Stimulated activated CD4-positive, alpha-beta T cell treated with anti-CD3 and anti-CD28 coated beads, TNF-alpha, amount 100 ng/mL, for 4 hours (primary cell): ENCODE measurements at places on chromosomes 2 and 18.

GRCh38 chr18:22517356-22517755, 99.6 kb upstream of the CTAGE1 start:
- DNase-seq: no peak

DNA sequence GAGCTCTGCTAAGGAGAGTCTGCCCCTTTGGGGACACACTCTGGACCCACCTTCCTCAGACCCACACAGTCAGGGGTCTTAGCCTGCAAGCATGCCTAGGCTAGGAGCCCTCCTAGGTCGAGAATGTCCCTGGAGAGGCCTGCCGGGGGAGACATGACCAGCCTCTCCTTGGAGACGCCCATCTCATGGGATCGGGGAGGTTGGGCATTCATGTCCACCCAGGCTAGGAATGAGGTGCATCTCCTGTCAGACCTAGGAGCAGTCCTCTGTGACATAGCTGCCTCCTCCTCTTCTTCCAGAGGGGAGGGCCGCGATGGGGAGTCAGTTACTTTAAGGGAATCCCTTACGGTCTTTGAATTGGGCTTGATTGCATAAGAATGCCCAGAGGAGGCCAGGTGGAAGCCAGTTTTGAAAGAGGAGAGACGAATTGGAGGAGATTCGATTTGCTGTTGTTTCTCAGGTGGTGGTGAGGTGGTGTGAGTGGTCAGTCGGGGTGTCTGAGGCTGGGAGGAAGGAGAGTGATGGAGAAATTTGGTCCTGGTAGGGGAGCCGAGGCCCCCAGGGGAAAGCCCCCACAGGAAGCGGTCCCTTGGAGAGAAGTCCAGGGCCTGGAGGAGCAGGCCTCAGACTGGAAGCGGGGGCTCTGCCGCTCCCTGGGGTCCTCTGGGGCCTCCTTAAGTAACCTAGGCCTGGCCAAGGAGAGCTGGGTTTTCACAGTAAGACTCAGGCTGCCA, 241.3 kb downstream of the DYSF start:
- DNase-seq: no peak

DNA sequence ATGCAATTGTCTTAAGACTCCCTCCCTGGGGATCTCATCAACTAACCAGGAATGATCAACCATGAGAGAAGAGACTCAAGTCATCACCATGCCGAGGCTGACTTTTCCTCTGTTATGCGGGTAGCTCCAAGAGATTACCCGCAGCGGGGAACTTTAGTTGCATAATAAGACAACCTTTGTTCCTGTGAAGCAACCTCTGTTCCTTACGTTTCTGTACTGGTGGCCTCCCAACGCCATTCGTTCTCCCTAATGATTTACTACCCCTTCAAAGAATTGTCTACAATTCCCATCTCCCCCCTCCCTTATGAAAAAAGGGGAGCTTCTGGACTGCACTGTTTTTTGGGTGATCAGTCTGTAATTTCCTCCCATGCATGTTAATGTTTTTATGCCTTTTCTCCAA, 66.1 kb upstream of the LRPPRC start:
- DNase-seq: no peak

GRCh38 chr2:95526360-95527341, 42.1 kb upstream of the TRIM43B start:
- DNase-seq: peak; percentile 54

- no peak for DNase-seq
Observed at GRCh38 chr18:10979411-10979810, 170.0 kb downstream of the PIEZO2 start.

DNA sequence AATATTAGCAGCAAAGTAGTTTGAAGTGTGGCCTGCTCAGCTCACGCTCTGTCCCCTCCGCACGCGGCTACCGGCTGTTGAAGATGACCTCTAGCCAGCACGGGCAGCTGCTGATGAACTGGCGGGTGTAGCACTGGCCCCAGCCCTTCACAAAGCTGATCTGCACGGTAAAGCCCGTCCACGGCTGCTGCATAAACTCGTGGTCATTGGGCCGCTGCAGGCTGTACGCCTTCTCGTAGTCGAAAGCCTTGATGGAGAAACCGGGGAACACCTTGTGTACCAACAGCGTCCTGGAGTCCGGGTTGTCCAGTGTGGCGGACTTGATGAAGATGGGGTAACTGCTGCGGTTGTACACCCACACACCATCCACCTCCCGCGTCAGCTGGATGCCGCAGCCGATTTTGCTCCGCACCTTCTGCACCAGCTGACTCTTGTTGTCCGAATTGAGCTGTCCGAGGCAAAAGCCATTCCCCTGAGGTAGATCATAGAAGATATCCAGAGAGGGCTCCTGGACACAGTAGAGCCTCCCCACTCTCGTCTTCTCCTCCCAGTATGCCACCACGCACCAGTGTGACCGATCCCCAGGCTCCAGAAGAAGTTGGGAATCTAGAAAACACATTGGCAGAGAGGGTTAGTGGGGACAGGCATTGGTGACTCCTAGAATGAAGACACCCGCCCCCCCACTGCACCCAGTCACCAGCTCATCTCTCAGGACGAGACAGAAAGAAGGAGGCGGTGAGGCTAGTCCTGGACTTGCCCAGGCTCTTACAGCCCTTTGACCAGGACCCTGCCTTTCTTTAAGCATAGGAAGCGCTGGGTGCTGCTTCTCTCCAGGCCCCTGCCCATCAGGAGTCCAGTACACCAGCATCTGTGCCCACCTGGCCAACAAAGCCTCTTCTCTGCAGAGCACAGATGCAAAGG, 29.2 kb downstream of the SMAD7 start:
- DNase-seq: no peak

DNA sequence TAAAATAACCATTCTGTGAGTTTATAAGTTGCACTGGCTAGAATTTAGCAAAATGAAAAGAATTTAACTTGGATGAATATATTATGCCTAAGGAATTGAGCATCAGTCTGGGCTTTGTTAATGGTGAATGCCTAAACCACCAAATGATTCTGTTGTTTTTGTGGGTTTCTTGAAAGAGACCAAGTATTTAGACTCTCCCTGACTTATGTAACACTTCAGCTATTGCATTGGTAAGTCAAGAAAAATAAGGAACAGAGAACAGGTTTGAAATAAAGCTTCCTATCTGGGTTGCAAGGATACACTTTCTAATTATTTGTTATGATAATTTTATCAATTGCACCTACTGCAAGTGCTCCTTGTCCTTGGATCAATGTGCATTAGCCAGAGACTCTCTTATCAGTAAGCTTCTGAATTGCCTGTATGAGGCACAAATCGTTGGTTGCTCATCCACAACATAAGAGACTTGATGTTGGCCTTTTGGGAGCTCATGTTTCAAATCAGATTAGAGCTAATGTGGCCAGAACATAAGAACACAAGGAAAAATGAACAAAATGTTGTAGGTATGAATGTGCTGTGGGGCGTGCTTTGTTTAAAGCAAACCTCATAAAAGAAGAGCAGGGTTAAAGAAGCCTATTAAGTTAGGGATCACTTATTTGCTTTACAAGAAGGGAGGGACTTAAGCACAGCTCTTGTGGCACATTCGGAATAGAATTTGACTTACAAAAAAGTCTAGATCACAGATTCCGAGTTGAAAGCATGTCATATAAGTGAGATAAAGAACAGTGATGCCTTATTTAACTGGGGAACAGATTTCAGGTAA, 37.2 kb downstream of the PRKCE start:
- no peak for DNase-seq

DNA sequence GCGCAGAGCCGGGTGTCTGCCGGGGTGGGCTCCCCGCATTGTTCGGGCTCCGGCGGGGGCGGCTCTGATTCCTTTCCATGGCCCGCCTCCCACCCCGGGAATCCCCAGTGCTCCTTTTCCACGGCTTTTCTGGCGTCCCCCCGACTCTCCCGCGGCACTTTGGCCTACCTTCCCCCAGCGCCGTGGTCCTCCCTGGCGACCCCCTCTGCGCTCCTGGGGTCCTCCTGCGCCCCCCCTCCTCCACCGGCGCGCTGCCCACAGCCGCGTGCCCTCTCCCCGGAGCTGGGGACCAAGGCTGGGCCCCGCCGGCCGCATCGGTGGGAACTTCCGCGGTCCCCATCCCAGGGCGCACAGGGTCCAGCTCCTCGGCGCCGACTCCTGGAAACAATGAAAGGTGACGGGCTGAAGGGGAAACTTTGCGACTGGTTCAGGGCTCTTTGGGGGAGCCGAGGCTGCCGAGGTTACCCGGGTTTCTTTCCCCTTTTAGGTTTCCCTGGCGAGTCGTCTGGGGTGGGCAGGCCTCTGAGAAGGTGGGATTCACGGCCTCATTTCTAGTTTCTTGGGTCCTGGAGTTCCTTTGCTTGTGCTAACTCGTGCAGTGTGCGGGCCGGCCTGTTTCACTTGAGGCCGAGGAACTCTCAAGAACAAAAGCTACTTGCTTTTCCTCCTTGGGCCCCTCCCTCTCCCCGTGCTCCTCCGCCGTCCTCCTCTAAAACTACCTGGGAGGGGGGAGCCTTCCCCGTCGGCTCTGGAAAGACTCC, 2.2 kb downstream of the TGIF1 start:
- peak; percentile 12 for DNase-seq

DNA sequence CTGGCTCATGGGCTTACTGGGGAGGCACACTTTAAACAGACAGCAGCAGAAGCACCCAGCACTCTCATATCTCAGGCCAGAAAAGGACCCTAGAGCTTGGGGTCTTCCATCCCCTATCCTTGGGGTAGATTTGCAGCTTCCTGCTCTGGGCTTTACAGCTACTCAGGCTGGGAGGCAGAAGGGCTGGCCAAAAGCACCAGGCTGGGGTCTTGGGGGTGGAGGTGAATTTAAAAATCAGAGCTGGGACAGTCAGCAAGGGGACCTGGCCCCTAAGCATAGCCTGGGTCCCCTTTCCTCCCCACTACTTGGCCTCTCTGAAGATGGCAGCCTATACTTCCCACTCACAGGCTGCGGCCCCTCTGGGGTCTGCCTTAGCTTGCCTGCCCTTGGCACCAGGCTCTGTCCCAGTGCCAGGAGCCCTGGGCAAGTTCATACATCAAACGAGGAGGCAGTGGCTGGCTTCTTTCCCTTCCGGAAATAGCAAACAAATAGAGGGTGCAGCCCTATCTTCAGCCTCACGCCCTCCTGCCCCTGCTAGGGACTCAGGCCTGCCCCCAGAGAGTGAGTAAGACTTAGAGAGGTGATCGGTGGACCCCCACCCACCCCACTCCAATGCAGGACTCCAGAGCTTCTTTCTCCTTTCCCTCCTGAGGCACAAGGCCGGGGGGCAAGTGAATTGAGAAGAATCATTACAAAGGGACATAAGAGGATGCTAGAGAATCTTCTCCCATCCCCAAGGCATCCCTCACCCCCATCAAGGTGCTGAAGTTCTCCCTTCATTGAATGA, 26.0 kb upstream of the TNS1 start:
- DNase-seq: no peak

DNA sequence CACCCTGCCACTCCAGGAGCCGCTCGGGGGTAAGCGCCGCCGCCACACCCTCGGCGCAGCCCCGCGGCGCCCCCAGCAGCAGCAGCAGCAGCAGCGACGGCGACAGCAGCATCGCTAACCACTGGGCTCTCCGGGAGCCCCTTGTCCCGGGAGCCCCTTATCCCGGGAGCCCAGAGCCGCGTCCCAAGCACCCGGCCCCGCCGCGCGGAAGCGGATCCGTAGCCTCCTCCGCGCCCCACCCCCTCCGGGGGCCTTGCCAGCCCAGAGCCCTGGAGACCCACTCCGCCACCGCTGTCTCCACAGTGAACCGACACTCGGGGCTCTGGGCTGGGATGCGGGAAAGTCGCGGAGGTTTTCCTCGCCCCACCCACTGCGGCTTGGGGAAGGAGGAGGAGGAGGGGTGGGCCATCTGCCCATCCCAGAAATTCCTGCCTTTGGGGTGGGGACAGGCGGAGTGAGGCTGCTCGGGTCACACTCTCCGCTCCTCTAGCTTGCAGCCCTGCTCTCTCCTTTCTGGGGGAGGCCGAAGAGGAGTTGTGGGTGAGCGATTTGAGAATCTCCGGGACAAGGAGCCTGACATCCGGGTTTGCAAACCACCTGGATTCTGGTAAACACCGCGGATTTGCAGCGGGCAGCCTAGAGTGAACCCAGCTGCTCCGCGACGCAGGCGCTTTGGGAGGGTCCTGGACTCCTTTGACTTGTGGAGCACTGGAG, at the start of gene PLA2R1:
Gene PLA2R1, minus strand, starts transcription at position 324 of the 714 bp plus-strand sequence. Its CDS starts 212 bp downstream, at position 112.
- no peak for DNase-seq

DNA sequence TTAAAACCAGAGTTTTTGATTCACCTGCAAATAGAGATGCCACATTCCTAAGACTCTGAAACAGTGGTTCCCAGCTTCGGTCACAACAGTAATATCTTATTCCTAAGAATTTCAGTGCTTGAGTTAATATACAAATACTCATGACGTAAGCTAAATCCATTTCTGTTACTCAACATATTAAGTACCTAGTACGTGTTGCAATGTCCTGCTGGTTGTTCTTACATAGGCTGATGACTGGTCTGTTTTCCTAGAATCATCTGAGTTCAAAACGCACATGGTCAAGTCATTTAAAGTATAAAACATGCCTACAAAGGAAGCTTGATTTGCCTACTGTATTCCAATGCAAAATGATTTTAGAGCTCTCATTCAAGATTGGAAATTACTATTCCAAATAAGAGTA, 7.2 kb downstream of the NCL start:
- no peak for DNase-seq

DNA sequence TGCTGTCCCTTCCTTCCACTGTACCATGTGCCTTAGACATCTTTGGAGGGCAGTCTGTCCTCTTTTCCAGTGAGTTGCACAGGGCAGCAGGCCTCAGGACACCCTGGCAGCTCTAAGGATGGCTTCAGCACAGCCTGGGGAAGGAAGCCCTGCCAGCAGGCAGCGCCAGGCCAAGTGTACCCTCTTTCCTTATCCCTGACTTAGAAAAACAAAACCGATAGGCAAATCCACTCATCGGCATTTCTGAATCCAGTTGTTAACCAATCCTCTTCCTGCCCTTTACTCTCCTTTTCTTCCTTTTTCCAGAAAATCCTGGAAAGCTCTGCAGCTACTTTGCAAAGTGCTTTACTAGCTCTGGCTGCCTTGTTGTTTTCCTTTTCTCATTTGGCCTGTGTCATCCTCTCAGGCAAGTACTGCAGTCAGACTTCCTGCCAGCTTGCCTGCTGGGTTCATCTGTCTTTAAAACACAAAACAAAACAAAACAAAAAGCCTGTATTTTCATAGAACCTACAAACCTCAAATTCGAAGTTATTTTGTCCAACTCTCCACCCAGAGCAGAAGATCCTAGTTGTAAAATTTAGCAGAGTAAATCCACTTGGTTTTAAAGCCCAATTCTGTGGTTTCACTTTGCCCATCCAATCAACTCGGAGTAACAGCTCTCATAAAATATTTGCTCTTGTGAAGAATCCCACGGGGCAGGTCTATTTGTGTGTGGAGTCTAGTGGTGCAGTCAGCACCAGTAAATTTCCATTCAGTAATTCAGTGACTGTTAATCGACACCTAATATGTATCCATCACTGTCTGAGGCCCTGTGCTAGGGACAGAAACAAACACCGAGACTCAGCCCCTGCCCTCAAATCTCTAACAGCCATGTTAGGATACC, 45.2 kb downstream of the PCBP1 start:
- DNase-seq: no peak

- no peak for DNase-seq
Observed at GRCh38 chr2:194566907-194567660, 1089.9 kb upstream of the SLC39A10 start.
